ENCODE measurements at places on chromosomes 2 and 18. TPM values are rescaled to one million over a fixed set of nuclear protein-coding genes. Genes with fewer than 3 reads are reported as not detected.
A peak's percentile ranks its signal among the peaks of the same experiment; 100 is the strongest.

Gene SNED1
- 41.2 TPM for total RNA-seq

GRCh38 chr2:24276349-24276899 is 83.9 kb downstream of the ITSN2 start:
- no peaks in the 10 kb centered on the region for H3K4me1 ChIP-seq
- H3K36me3 ChIP-seq, result peaks cover 100% of the 10 kb centered on the region
- no peaks in the 10 kb centered on the region for H3K27me3 ChIP-seq
- no peak overlapping the region for H3K27ac ChIP-seq

Gene TRAPPC12
- 97.3 TPM for total RNA-seq

DNA sequence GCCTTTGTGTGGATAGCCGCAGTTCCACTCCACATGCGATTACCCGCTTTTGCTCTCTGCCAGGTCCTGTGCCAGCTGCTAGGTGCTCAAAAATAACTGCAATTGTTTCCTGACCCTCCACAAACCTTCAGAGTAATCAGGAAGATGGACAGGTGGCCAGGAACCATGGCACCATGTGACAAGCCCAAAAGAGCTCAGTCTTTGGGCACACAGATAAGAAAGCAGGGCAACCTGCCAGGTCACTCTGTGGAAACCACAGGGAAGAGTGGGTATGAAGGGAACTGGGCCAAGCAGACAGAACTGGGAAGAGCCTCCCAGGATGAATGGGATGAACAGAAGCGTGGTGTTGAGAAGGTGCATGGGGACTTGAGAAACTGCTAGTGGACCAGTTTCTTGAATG is 79.4 kb upstream of the AGAP1 start:
- peaks cover 1% of the 10 kb centered on the region for H3K27me3 ChIP-seq
- no peak overlapping the region for H3K4me3 ChIP-seq
- H3K36me3 ChIP-seq, result no peaks in the 10 kb centered on the region
- H3K4me1 ChIP-seq, result peaks cover 5% of the 10 kb centered on the region

Gene ATP8B1
- total RNA-seq, result 20.7 TPM

DNA sequence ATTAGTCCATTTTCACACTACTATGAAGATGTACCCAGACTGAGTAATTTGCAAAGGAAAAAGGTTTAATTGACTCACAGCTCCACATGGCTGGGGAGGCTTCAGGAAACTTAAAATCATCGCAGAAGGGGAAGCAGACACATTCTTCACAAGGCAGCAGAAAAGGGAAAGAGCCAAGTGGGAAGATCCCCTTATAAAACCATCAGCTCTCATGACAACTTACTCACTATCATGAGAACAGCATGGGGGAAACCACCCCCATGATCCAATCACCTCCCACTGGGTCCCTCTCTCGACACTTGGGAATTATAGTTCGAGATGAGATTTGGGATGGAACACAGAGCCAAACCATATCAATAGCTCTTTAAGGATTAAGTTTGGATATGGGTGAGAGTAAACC is 246.1 kb upstream of the CYRIA start:
- H3K36me3 ChIP-seq, result no peaks in the 10 kb centered on the region
- H3K4me1 ChIP-seq, result no peaks in the 10 kb centered on the region
- H3K4me3 ChIP-seq, result no peak overlapping the region
- H3K27me3 ChIP-seq, result no peaks in the 10 kb centered on the region

GRCh38 chr18:49682173-49682802 is 120.4 kb downstream of the LIPG start:
- H3K27me3 ChIP-seq, result no peaks in the 10 kb centered on the region
- no peak overlapping the region for H3K4me3 ChIP-seq
- DNase-seq, result no peak
- H3K36me3 ChIP-seq, result no peaks in the 10 kb centered on the region
- H3K4me1 ChIP-seq, result no peaks in the 10 kb centered on the region

- peak overlapping the region; percentile 26 for H3K4me3 ChIP-seq
- H3K27ac ChIP-seq, result peak overlapping the region; percentile 48
- no peak for DNase-seq
- no peaks in the 10 kb centered on the region for H3K27me3 ChIP-seq
- H3K4me1 ChIP-seq, result peaks cover 100% of the 10 kb centered on the region
Measured at GRCh38 chr2:197164141-197164754, 146.3 kb downstream of the ANKRD44 start.

DNA sequence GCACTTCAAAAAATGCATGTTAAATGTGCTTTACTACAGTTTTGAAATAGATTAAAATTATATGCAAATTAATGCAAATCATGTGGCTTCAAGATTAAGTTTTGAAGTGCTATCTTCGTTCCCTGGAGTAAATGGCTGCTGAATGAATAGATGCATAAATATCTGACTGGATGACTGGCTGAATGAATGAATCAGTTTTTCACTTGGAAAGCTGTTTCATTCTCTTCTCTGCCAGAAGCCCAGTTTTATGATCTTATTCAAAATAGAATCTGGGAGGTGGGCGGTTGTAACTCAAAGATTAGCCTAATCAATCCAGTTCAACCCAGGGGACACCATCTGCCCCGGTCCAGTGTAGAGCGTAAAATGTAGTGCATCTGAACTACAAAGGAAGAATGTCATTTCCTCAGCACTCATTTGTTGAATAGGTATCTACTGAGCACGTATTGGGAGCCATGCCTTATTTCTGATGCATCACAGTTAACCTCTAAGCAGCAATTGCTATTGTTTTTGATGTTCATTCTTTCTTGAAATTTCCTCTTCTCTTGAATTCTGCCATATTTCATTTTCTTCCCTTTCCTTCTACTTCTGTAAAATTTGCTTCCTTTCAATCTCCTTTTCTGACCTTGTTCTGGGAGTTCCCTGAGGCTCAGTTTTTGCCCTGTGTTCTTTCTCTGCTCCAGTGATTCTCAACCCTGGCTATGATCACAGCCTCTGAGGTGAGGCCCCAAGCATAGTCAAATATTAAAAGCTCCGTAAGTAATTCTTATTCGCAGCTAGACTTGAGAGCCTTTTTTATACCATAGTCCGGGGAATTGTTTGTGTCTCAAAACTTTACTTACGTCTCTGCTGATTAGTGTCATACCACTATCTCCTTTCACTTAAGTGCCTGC is 282.7 kb downstream of the PARD3B start:
- no peaks in the 10 kb centered on the region for H3K36me3 ChIP-seq
- H3K27ac ChIP-seq, result no peak overlapping the region
- no peak overlapping the region for H3K4me3 ChIP-seq
- no peaks in the 10 kb centered on the region for H3K27me3 ChIP-seq
- H3K4me1 ChIP-seq, result no peaks in the 10 kb centered on the region
- DNase-seq, result no peak

Gene MEP1B
- not detected for total RNA-seq

DNA sequence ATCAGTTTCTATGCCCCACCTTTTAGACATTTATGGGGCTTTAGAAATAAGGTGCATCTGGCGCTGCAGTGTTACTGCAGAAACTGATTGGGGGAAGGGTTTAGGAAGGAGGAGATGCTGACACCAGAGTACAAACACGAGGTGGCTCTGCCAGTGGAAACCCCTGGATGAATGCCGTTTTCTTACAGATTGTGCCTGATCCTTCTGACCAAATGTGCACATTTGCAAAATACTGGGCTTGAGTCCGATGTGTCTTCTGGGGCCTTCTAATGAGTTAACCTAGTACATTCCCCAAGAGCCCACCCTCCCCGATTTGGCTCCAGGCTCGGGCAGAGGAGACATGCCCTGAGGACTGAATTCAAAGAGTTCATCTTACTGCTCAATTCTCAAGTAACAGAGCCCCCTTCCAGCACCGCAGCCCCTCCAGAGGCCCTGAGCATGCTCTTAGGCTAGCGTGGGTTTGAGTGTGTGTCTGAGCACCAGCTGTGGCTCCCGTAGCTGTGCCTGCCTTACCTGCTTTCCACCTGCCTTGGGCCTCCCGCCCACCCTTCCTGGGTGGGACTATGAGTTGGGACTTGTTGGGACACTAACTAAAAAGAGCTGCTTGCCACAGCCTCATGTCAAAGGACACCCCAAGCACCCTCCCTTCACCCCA is 116.7 kb upstream of the COPS8 start:
- no peaks in the 10 kb centered on the region for H3K36me3 ChIP-seq
- H3K27me3 ChIP-seq, result no peaks in the 10 kb centered on the region
- no peak overlapping the region for H3K4me3 ChIP-seq
- peak overlapping the region; percentile 74 for H3K27ac ChIP-seq

GRCh38 chr2:203812294-203813221 is 55.0 kb upstream of the CTLA4 start:
- H3K27ac ChIP-seq, result peak overlapping the region; percentile 80
- no peaks in the 10 kb centered on the region for H3K36me3 ChIP-seq
- H3K4me1 ChIP-seq, result peaks cover 18% of the 10 kb centered on the region
- no peaks in the 10 kb centered on the region for H3K27me3 ChIP-seq
- no peak for DNase-seq

GRCh38 chr18:8249811-8250210 is 359.4 kb upstream of the RAB12 start:
- H3K4me3 ChIP-seq, result no peak overlapping the region
- no peaks in the 10 kb centered on the region for H3K36me3 ChIP-seq
- H3K27ac ChIP-seq, result no peak overlapping the region
- H3K27me3 ChIP-seq, result no peaks in the 10 kb centered on the region

DNA sequence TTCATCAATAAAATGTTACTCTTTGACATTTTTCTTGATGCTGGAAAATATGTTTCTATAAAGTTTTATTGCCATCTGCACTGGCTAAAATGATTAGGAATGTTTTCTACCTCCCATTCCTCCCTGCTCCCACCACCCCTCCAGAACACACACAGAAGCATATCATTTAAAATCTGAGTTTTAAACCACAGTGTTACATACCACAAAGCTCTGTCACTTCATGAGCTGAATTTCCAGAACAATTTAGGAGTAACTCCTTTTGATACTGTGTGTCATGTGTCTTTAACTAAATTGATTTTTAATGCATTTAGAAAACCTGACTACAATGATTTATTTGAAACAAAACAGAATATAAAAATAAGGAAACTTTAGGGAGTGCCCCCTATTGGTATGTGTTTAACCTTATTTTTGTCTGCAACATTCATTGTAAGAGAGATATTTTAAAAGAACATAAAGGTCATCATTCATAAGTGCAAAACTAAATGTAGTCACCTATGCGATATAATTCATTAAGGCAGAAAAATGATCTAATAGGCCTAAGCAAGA is 52.0 kb downstream of the FEZ2 start:
- H3K27me3 ChIP-seq, result no peaks in the 10 kb centered on the region
- H3K27ac ChIP-seq, result no peak overlapping the region
- peaks cover 3% of the 10 kb centered on the region for H3K4me1 ChIP-seq
- DNase-seq, result no peak

DNA sequence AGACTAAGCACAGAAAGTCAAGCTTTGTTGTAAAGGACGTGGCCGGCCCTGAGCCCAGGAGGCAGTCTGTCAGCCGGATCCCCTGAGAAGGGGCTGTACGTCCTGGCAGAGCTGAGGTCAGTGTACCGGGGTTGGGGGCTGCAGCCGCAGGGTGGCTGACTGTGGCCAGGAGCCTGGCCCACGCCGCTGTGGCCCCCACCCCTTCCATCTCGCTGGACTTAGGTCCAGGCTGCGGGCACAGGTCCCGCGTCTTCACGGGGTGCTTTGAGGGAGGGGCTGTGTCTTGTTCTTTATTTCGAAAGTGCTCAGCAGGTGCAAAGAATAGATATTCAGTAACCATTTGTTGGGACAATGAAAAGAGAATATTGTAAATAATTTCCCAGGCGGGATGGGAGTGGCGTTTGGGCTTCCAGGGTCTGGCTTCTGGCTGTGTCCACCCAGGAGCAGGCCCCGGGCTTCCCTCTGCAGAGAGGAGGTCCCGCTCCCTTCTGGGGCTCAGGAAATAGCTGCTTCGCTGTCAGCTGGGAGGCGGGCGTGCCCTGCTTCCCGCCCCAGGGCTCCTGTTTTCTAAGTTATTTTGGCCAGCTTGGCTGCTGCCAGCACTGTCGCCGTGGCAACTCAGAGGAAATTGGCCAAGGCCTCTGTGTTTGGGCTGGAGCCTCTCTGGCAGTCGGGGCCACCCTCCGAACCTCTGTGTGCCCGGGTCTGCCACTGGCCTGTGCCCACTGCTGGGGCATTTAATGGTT is 7.4 kb downstream of the NFATC1 start:
- peak overlapping the region; percentile 22 for H3K4me3 ChIP-seq
- H3K36me3 ChIP-seq, result peaks cover 24% of the 10 kb centered on the region
- no peaks in the 10 kb centered on the region for H3K27me3 ChIP-seq
- peaks cover 76% of the 10 kb centered on the region for H3K4me1 ChIP-seq
- DNase-seq, result peak; percentile 91
- peak overlapping the region; percentile 89 for H3K27ac ChIP-seq

DNA sequence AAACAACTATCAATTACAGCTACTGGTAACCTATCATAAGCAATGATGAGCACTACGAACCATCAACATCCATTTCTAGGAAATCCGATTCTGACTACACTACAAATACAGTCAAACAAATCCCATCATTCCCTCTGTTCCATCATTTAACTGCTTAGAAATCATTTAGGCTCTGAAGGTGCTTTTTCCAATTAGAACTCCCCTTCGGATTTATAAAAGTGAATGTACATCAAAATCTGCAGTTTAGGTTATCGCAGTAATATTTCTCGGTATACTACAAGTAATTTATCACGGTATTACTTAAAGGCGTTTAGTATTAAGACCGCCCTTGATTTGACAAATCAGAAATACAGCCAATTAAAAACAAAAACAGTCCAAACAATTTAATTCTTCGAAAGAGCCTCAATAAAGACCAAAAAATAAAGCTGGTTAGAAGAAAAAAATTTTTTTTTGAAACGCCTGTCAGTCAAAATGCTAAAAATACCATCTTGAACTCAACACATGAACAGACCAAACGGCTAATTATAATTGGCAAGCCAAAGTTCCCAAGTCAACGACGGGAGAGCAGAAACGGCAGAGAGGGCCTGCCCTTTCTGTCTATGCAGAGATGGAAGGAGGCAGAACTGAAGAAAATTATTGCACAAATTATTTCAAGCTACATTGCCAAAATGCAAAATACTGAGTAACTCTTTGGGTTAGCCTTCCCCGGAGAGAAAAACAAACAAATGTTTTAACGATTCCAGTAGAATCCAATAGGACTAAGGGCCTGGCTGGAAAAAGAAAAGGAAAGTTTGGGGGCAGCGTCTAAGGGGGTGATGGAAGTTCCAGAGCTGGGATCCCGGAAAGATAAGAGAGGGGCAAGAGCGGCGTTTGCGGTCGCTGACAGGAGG is 1.2 kb downstream of the VPS54 start:
- peak overlapping the region; percentile 95 for H3K27ac ChIP-seq
- peaks cover 20% of the 10 kb centered on the region for H3K4me1 ChIP-seq
- no peaks in the 10 kb centered on the region for H3K27me3 ChIP-seq
- H3K4me3 ChIP-seq, result peak overlapping the region; percentile 58
- DNase-seq, result no peak

GRCh38 chr18:48908916-48909315 is 41.8 kb downstream of the SMAD7 start:
- H3K4me1 ChIP-seq, result no peaks in the 10 kb centered on the region
- no peak for DNase-seq
- no peaks in the 10 kb centered on the region for H3K27me3 ChIP-seq
- H3K4me3 ChIP-seq, result no peak overlapping the region

GRCh38 chr2:241454837-241455485 is 53.4 kb downstream of the STK25 start:
- H3K4me3 ChIP-seq, result no peak overlapping the region
- no peak for DNase-seq
- H3K36me3 ChIP-seq, result peaks cover 12% of the 10 kb centered on the region
- no peaks in the 10 kb centered on the region for H3K4me1 ChIP-seq
- H3K27me3 ChIP-seq, result no peaks in the 10 kb centered on the region

All from spleen (tissue), 13 donors.